ENCODE measurements at places on chromosomes 3 and 15.

DNA sequence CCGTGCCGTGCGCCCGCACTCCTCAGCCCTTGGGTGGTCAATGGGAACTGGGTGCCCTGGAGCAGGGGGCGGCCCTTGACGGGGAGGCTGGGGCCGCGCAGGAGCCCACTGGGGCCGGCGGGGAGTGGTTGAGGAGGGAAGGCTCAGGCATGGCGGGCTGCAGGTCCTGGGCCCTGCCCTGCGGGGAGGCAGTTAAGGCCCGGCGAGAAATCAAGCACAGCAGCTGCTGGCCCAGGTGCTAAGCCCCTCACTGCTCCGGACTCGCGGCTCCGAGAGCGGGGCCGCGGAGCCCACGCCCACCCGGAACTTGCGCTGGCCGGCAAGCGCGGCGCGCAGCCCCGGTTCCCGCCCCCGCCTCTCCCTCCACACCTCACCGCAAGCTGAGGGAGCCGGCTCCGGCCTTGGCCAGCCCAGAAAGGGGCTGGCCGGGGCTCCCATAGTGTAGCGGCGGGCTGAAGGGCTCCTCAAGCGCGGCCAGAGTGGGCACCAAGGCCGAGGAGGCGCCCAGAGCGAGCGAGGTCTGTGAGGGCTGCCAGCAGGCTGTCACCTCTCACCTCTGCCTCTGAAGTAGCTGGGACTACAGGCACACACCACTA, 7.8 kb downstream of the GP9 start:
- no peak for DNase-seq

GRCh38 chr15:64713592-64713991, 61.8 kb downstream of the RBPMS2 start:
- no peak for DNase-seq

DNA sequence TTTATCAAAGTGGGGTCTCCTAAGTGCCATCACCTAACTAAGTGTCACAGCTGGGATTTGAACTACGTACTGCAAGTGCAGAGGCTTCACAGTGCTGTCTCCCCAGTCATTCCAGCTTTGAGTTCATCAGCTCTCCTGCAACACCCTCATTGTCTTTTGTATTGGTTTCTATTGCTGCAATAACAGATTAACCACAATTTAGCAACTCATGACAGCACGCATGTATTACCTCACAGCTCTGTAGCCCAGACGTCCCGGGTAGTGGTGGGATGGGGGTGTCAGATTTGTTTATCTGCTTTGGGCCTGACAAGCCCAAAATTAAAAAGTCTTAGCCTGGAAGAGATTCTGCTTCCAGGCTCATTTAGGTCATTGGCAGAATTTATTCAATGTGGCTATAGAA, 220.5 kb upstream of the LRRN1 start:
- no peak for DNase-seq

- no peak for DNase-seq
Measured at GRCh38 chr3:125098611-125099291, 43.0 kb upstream of the HEG1 start.

DNA sequence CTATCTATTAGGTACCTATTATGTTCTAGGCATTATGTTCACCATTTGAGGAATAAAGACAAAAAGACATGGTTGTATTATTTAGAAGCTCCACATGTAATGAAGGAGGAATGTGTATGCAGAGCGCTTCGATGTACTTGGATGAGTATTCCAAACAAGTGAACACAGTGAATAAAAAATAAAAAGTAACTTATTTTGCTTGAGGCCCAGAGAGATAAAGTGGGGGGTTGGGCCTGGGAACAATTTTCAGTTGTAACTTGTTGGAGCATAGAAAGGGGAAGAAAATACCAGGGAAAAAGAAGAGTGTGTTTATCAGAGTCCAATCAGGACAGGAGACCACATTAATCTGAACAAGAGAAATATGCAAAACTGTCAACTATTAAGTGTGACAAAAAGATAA, 445.7 kb upstream of the BCHE start:
- DNase-seq: no peak

- DNase-seq: no peak
Measured at GRCh38 chr3:99859825-99860224, 42.2 kb downstream of the CMSS1 start.

- DNase-seq: no peak
Measured at GRCh38 chr15:59436774-59437141, 1.2 kb upstream of the FAM81A start.

- no peak for DNase-seq
Measured at GRCh38 chr15:99994849-99995248, 261.6 kb upstream of the LYSMD4 start.

DNA sequence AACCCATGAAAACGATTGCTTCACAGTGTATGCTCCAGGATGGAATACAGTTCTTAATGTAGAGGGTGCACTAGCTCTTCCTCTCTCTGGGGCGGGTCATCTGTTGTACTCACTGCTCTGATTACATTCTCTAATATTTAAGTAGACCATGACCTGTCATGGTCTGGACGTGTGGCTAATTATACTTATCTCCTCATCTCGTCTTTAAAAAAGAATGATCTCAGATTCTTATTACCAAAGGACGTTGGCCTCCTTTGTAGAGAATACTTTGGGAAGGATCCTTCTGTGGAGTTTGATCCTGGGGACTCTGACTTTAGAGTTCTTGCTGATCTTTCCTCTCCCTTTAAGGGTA, 48.4 kb upstream of the TRAK1 start:
- DNase-seq: no peak

DNA sequence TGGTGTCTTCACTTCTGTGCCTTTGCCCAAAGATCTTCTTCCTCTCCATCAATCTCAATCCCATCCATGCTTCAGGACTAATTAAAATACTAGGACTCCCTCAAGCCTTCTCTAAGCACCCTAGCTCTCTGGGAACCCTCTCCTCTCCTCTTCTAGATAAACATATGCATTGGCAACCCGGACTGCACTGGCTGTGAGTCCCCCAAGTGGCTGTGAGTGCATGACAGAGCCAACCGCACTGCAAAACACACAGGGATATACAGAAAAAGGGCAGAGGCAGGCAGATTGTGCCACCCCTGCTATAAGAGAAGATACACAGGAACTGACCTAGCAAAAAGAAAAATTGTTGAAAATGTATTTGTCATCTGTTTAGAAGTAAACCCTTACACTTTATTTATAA, 457.1 kb downstream of the MFSD1 start:
- DNase-seq: no peak

DNA sequence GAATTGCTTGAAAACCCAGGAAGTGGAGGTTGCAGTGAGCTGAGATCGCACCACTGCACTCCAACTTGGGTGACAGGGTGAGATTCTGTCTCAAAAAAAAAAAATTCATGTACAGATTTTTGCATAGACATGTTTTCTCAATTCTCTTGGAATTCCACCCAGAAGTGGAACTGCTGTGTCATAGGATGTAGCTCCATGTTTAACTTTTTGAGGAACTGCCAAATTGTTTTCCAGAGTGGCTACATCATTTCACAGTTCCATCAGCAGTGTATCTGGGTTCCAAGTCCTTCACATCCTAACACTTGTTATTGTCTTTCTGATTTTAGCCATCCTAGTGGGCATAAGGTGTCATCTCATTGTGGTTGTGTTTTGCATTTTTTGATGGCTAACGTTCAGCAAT, 9.9 kb downstream of the CAPN7 start:
- DNase-seq: no peak

GRCh38 chr3:128367761-128368160, 98.9 kb downstream of the DNAJB8 start:
- DNase-seq: no peak

GRCh38 chr3:43015991-43016865, 37.1 kb downstream of the GASK1A start:
- DNase-seq: no peak

DNA sequence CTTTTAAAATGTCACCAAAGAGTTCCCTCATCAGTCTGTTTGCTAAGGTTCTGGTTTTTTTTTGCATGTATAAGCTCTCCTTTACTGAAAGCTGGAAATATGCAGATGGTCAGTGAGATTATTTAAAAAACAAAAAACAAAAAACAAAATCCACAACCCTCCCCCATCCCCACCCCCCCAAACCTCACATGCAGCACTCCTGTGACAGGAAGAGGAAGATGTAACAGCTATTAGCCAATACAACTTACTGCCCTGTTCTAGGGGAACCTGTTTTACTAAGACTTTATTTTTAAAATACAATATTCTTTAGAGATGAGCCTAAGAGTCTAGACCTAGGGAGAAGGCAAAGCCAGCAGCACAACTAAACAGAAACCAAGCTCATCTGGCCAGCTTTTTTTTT, 39.5 kb downstream of the ANP32A start:
- no peak for DNase-seq

DNA sequence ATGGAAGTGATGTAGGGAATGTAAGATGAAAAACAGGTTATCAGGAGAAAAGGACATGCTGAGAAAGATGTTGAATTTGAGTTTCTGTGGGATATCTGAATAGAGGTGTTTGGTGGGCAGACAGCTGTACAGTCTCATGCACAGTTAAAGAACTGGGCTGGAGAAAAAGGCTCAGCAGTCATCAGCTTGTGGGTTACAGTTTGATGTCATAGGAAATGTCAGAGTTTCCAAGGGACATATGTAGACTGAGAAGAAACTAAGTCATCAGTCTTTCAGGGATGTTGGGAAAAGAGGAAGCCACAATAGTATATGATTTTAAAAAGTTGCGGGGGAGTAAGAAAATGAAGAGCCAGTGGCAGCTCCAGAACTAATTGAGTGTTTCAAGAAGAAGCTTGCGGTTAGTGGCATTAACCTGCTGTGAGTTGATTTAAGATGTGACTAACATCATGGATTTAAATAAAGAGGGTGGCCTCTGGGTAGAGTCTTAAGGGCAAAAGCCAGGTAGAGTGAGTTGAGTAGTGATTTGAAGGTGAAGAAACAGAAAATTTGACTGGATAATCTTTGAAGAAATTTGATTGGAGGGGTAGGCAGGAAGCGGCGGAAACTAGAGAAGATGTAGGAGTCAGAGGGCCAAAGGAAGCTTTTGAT, 24.6 kb downstream of the GORASP1 start:
- DNase-seq: no peak

DNA sequence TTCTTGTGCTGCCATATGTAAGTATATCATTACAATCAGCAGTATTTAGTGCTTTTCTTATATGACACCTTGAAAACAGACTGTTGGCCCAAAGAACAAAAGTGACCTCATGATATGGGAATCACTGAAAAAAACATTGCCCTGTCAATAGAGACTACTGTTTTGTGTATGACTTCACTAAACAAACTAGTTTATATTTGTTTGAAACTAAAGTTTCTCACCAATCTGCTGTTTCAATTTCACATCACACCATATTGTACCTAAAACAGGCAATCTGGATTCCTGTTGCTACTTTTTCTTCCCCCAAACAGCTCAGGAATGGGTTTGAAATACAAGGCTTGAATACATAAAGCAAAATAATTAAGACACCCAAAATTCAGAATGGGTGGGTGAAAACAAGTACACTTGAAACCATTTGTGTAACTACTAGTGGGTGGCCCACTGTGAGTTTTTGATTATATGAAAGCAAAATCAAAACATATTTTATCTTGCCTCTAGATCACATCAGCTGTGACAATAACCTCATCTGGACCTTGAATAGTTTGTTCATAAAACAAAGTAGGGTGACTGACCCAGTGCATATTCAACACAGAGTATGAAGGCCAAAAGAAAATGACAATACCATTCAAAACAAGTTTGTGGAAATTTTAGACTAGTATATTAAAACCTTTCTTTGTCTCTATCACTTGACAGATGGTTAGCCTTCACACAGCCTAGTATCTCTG, 5.9 kb downstream of the ZBTB20 start:
- no peak for DNase-seq

DNA sequence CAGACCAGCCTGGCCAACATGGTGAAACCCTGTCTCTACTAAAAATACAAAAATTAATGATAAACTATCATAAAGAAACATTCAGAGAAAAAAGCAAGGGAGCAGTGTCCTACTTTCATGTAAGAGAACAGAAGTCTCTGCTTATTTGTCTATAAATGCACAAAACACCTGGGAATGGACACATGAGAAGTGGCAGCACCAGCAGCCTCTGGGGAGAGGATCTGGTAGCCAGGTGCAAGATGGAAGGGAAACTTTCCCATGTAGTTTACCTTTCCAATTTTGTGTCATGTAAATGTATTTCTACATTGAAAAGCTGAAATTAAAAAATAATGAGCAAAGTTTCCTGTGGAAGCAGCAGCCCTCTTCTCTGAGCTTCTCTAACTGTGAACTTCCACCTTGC, 18.8 kb downstream of the SCAP start:
- no peak for DNase-seq

GRCh38 chr3:125115640-125116039, 59.8 kb upstream of the HEG1 start:
- DNase-seq: no peak

DNA sequence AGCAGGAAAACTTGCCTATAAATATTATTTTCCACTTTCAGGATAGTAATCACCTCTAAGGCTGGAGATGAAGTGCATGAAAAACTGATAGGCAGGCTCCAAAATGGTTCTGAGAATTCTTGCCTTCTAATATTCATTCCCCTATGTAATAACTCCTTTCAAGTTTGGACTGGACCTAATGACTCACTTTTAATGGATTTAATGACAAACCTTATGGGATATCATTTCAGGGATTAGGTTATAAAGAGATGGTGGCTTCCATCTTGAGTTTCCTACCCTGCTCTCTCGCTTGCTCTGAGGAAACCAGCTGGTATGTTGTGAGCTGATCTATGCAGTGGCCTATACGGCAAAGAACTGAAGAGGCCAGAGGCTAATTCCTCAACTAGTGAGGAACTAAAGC, 192.0 kb downstream of the BCHE start:
- DNase-seq: no peak

DNA sequence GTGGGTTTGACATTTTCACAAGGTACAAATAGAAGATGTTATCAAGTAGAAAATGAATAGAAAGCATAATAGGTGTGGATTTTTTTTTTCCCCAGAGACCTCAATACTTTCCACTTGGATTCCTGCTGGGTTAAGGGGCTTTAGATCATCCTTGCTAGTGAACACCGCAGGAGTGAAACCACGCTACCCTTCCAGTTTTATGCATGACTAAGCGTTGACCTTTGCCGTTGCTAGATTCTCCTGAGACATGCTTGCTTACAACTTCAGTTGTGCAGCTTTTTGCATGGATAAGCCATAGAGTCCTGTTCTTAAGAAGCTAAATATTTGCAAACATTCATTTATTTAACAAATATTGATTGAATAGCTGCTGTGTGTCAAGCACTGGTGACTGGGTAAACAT, 299.7 kb upstream of the LMCD1 start:
- no peak for DNase-seq

- no peak for DNase-seq
Measured at GRCh38 chr3:12716605-12717151, 42.4 kb downstream of the TMEM40 start.

DNA sequence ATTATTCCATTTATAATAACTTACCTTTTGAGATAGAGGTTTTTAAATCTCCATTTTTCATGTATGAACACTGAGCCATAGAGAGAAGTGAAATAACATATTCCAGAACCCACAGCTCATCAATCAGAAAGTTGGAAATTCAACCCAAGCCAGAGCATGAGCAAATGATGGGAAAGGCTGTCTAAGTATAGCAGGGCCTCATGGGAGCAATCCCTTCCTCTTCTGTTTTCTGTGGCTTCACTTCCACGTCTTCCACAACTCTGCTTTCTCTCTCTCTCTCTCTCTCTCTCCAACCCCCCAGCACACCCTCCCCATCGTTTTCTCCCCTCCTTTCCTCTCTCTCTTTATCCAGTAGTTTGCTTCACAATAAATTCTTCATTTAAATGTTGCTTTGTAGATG, 14.8 kb upstream of the IL1RAP start:
- DNase-seq: no peak

All from activated naive CD4-positive, alpha-beta T cell (primary cell).